ENCODE measurements at places on chromosomes 16 and 17.

DNA sequence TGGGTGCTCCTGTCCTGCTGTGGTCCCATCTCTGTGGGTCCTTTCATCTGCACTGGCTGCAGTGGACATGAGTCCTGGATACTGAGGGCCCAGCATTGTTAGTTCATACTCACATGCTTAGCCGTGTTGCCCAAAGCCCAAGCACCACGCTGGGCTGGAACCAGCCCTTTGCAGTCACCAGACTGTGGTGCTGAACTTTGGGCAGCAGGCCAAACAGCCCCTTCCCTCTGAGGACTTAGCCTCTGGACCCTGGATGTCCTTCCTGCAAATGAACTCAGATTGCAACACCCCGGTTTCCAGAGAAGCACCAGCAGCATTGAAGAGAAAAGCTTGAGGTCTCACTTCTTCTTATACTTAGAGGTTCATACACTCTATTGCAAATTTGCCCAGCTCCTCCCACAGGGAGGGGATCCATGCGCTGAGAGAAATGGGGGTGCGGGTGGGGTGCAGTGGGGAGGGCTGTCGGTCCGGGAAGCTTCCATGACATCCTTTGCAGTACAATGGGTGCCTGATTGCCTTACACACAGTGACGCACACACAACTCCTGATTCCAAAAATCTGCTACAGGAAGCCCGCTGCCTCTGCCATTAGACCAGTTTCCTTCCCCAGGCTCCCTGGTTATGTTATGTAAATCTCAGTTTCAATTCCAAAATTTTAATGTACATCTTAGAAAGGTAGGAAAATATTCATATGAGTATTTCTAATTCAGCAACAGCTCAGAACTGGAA is 65.8 kb downstream of the RGS9 start:
- no peak for DNase-seq

- no peak for DNase-seq
Measured at GRCh38 chr17:79361873-79362771, 248.7 kb downstream of the RBFOX3 start.

DNA sequence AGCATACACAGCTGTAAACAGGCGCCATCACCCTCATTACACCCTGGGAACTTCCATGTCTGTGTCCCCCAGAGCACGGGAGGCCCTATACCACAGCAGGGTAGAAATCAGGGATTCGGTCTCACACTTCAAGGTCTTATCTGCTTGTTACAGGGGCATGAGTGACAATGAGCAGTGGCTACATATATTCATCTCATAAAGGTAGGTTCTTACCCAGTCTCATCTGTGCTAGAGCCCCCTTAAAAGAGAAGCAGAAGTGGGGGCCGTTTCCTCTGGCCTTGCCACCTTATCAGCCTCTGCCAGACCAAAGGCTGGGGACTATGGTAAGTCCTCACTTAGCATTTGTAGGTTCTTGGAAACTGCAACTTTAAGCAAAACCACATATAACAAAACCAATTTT is 46.5 kb downstream of the IRX5 start:
- peak; percentile 75 for DNase-seq

DNA sequence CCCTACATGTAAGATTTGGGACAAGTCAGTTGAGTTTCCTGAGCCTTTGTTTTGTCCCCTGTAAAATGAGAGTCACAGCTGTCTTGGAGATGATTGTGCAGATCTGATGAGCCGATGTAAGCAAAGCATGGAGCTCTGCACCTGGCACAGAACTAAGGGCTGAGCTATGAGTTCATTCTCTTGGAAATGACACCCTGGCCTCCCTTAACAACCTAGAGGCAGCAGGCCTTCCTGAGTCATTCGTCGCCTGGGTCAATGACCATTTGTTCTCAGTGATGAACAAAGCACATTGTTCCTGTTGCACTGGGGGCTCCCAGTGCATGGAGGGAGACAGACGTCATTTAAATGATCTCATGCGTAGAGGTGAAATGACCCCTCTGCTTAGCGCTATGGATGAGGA is 62.8 kb upstream of the GCSH start:
- no peak for DNase-seq

- peak; percentile 93 for DNase-seq
Measured at GRCh38 chr16:67781565-67781921, 24.8 kb downstream of the RANBP10 start.

GRCh38 chr17:78903101-78903779 is at the start of gene CEP295NL:
Gene CEP295NL (minus strand): TSS chr17:78903201. CDS start chr17:78901828, 1,373 bp downstream.
- no peak for DNase-seq

DNA sequence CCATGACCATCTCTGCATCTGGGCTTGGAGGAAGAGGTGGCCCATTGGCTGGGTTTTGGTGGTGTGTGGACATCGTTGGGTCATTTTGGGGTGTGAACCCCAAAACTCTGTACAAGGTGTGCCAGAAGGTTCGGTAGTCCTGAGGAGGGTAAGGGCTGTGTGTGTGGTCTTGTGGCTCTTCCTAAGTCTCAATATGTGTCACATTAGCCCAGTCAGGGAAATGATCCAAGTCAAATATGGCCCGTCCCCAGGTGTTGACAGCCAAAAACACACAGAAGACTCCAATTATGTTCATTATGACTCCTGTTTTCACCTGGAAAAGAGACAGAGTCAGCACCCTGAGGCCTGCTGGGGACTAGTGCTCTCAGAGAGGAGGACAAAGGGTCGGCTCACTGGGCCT is 27.1 kb downstream of the SLC13A5 start:
- no peak for DNase-seq

GRCh38 chr17:78785011-78785662 is 3.1 kb upstream of the CYTH1 start:
- peak; percentile 46 for DNase-seq

DNA sequence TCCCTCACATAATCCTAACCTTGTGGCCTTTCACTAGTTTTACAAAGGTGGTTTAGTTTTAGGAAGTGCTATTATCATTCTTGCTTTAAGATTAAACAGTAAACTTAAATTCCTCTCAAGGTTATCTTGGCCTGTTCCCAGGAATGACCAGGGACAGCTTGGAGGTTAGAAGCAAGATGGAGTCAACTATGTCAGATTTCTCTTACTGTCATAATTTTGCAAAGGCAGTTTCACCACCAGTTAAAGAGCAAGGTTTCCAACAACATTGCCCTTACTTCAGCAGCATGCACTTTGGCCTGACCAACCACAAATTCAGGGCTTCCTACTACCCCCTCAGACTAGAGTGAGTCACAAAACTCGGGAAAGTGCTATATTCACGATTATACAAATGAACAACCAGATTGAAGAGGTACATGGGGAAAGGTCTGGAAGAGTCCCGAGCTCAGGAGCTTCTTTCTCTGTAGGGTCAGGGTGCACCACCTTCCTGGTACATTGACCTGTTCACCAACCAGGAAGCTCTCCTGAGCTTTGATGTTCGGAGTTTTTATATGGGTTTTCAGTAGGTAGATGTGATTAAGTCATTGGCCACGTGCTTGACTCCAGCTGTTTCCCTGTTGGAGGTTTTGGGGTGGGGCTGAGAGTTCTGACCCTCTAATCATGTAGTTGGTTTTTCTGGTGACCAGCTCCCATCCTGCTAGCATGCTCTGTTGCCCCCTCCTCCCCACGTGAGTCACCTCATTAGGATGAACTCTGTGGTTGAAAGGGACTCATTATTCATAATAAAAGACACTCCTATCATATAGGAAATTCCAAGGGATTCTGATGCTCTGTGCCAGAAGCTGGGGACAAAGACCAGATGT is 19.4 kb downstream of the RHOT1 start:
- DNase-seq: no peak

DNA sequence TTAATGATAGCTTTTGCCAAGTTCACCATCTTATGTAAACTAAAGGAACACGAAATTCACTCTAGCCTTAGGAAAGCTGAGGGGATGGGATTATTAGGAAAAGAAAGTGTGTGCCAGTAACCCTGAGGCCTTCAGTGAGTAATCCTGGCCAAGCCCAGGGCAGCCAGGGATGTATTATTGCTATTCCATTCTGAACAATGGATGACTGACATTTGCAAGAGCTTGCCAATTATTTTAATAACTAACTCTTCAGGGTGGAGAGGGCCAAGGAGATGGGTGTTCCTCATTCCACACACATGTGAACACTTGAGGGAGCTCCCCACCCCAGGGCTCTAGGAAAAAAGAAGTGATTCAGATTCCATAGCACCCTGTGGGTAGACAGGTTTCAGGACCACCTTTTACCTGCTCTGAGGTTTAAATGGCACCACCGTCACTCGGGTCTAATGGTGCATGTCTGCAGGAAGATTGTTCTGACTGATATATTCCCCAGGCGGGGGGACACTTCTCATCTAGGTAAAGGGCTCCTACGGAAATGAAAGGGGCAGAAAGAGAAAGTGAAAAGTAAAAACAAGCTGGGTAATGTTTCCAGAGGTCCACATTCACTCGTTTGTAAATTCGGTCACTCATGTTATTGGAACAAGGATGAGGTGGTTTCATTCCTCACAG is 41.5 kb downstream of the TK2 start:
- DNase-seq: no peak

- peak; percentile 48 for DNase-seq
Measured at GRCh38 chr17:72531729-72532128, 410.9 kb downstream of the SOX9 start.

- peak; percentile 80 for DNase-seq
Measured at GRCh38 chr17:67157732-67158639, 87.0 kb downstream of the HELZ start.

GRCh38 chr17:27533874-27534815 is 77.9 kb downstream of the KSR1 start:
- DNase-seq: no peak

GRCh38 chr17:79936641-79937381 is 97.6 kb upstream of the CBX4 start:
- peak; percentile 70 for DNase-seq

- no peak for DNase-seq
Measured at GRCh38 chr17:19237389-19238166, 412 bp downstream of the EPN2 start.

DNA sequence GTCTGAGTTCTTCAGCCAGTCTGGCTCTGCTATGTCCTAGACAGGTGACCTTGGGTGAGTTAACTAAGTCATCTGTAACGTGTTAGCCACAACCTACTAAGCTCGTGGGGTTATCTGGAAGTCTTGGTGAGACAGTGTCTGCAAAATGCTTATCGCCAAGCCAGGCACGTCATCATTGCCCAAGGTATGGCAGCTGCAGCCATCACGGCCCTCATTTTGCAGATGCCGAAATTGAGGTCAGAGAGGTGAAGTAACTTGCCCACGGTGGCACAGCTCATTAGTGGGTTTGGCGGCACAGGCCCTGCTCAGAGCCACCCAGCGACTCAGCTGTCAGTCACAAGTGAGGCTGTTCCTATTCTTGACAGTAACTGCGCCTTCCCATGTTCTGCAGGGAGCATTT is 79.8 kb downstream of the CMIP start:
- DNase-seq: peak; percentile 36

GRCh38 chr16:35562471-35562870 is 2103.1 kb downstream of the TP53TG3F start:
- no peak for DNase-seq

- DNase-seq: no peak
Measured at GRCh38 chr16:14354561-14355351, 275.3 kb downstream of the PARN start.

- peak; percentile 51 for DNase-seq
Measured at GRCh38 chr16:28136751-28137434, 73.4 kb upstream of the GSG1L start.

GRCh38 chr16:2428051-2428783 is 1.0 kb upstream of the CCNF start:
- peak; percentile 47 for DNase-seq

GRCh38 chr17:17022011-17022410 is 20.2 kb upstream of the MPRIP start:
- DNase-seq: no peak

DNA sequence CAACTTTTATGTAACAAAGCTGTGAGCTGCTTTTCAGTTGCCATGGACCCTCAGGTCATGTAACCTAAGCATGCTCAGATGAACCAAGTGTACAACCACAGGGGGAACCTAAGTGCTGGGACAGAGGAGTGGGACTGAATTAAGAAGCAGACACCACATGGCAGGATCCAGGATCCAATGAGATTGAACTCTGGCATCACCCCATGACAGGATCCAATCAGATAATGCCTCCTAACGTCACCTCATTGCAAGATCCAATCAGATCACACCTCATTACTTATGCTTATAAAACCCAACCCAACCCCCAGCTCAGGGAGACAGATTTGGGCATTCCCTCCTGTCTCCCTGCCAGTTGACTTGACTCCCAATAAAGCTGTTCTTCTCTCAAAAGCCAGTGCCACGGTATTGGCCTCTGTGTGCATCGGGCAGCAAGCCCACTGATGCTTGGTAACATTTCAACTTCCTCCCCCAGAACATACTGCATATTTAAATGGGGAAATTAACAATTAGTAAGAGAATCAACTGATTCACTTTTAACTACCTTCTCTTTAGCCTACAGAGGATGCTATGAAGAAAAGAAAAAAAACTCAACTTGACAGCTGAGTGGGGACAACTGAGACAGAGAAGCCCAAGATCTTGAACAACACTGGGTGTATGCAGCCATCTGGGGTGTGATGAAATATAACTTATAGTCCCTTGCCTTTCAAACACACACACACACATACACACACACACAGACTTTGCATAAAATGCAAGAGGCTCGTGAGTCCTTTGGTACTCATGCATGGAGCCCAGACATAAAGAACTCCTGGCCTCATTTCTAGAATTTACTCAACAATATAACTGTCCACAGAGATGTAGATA is 148.4 kb downstream of the SLC39A11 start:
- DNase-seq: peak; percentile 10

DNA sequence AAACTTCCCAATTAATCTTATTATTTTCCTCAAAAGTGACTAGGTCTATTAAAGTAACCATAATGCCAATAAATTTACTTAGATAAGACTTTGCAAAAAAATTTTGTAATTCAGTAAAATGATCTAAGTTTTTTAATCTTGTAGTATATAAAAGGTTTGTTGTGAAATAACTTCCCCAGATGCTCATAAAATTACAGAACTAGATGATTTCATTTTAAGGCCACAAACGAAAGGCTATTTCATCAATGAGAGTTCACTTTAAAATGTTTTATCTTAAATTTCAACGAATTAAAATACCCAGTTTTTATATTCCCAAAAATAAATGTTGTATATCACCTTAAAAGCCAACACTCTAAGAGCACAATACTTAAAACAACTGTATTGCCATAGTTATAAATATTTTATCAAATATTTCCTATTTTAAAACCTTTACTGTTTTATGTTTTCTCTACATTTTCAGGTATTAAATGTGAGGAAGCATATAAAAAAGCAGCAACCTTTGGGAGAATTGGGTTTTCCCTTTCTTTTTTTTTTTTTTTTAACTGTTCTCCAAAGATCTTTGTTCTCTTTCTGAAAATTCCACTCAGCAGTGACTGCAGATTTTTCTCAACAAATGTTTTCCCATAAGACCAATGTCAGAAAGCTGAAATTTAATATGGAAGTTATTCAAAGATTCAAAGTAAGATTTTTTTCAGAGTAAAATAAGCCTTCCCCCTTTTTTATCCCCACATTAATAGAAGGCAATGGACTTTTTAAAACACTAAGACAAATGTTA is 169.9 kb downstream of the CYB561 start:
- DNase-seq: peak; percentile 7

GRCh38 chr17:38809828-38810227 is 10.5 kb upstream of the PIP4K2B start:
- DNase-seq: no peak

DNA sequence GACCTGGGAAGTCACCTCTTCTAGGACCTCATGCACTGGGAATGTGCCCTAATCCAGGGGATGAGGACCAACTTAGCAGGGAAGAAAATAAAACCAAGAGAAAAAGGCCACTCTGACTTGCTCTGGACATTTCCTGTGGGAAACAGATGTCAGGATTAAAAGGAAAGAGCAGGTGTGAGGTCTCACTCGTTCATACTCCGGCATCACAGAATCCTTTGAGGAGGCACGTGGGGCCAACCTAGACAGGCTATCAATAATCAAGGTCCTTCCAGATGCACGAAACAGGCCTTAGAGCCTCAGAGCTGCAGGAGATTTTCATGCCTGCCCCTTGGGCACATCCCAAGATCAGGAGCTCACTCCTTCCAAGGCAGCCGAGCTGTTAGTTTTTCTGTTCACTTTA is 321.5 kb upstream of the CCL2 start:
- no peak for DNase-seq
